Activated CD4-positive, alpha-beta T cell treated with anti-CD3 and anti-CD28 coated beads for 1 hour (primary cell): ENCODE measurements at places on chromosomes 16 and 17.

- DNase-seq = no peak
Measured at GRCh38 chr17:82528484-82529265, 9.1 kb downstream of the FOXK2 start.

DNA sequence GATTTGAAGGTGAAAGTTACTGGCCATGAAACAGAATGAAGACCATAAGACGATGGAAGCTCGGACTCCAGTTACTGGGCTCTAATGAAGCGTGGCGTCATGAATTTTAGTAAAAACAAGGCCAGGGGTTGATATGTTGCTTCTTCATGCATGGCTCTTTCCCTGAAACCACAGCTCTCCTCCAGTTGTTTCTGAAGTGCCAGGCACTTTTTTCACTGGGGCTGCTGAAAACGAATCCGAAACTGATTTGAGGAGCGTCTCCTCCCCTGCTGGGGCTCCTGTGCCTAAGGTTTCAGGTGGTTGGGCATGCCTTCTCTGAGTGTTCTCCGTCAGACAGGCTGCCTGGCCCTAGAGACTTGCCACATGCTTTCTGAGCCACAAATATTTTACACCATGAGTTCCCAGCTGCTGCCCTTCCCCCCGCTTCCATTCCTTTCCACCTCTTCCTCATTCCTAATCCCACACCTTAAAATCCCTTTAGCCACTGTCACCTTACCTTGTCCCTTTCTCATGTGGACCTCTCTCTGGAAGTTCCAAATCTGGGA is 3.7 kb upstream of the MYL4 start:
- DNase-seq = peak; percentile 54

- DNase-seq = no peak
Measured at GRCh38 chr17:65401561-65401960, 159.9 kb downstream of the AXIN2 start.

GRCh38 chr16:12350945-12351344 is 374.4 kb downstream of the SNX29 start:
- DNase-seq = no peak

- no peak for DNase-seq
Measured at GRCh38 chr16:77856438-77857160, 68.2 kb downstream of the VAT1L start.
